H54 (cell line): ENCODE measurements at places on chromosomes 3 and 15.

DNA sequence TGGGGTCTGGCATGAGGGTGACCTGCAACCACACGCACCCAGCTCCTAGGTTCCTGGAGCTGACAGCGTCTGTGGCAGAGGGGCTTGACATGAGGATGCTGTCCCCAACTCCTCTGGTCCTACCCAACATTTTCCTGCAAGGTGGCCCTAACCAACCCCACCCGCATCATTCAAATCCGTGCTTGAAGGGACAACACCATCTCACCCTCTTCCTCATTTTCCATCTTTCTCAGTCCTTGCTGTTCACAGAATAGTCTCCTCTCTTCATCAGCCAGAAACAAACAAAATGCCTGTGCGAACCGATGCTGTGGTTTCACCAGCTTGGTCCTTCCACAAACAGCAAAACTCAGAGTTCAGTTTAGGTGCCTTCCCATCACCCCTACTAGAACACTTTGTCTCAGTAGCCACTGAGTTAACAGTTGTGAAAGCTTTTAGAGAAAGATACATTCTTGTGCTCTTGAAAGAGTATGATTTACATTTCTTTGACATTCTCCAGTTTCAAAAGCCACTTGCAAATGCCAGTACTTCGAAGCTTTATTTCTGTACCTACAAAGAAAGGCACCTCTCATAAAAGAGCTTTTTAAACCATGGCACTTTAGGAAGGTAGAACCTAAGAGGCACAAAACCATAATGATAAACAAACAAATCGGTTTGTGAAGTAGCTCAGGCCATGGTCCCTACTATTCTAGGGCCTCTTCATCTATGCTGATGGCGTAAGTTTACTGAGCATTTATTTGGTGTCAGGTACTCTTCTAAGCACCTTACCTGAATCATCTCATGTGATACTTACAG lies 360.1 kb downstream of the SHQ1 start:
- no peak for DNase-seq

GRCh38 chr3:55903680-55904079 lies 416.6 kb upstream of the WNT5A start:
- DNase-seq: no peak

GRCh38 chr3:77459926-77460325 lies 420.0 kb downstream of the ROBO2 start:
- no peak for DNase-seq

GRCh38 chr3:195448205-195448875 lies 5.5 kb upstream of the ACAP2 start:
- DNase-seq: no peak

GRCh38 chr3:188807006-188807405 lies 364.8 kb upstream of the TPRG1 start:
- no peak for DNase-seq

- DNase-seq: no peak
Observed at GRCh38 chr3:132161608-132162007, 126.8 kb upstream of the CPNE4 start.

DNA sequence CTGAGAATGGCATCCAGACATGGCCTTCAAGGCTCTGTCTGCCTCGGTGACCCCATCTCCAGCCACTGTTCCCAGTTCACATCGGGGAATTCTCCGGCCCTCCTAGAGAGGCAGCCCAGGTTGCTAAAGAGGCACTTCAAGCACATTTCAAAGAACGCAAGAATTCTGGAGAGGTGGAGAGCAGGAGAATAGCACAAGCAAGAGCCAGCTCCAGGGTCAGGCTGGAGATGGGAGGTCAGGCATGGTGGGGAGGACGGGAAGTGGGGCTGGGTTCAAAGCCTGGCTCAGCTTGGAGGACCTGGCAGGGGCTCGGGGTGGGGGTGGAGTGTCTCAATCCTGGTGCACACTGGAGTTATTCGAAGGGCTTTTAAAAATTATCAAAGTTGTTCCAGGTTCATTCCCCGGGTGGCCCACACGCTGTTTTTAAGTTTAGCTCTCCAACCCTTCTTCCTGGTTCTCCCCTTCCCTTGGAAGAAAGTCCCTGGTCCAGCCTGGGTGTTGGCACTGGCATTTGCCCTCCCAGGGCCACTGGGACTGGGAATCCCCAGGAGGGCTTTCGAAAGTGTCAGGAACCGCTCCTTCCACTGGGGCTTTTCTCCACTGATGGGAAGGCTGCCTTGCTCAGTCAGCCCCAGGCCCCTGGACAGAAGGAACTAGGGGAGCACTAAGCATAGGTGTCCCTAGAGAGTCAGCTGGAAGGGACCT lies 35.8 kb downstream of the ZNF710 start:
- DNase-seq: no peak

- DNase-seq: no peak
Observed at GRCh38 chr3:120284747-120285507, at the start of gene GPR156. GPR156 (minus strand) TSS chr3:120285222; CDS start chr3:120244098, 41,124 bp downstream.

DNA sequence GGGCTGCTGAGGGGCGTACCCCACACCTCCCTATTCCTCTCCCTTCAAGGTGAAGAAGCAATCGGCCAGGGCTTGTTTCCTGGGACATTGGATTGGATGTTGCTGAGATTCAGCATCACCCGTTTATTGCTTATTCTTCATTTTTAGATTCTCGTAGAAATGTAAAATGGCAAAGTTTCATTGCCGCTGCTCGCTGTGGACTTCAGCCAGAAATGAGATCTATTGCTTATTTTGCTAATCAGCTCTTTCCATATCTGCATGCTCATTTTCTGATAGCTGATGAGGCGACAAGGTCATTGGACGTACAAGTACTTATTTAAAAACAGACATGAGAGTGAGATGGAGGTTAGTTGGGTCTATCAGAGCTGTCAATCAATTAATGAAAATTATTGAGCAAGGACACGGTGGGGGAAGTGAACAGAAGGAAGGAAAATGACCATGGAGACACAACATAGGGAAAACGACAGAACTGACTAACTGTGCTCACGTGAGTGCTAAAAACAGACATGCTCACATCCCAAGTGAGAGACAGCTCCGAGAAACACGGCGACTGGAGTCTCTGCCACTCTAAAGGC lies 471.2 kb downstream of the NR2F2 start:
- DNase-seq: no peak
